H1 (cell line): ENCODE measurements at places on chromosomes 4 and X.
A peak's percentile ranks its signal among the peaks of the same experiment; 100 is the strongest.

DNA sequence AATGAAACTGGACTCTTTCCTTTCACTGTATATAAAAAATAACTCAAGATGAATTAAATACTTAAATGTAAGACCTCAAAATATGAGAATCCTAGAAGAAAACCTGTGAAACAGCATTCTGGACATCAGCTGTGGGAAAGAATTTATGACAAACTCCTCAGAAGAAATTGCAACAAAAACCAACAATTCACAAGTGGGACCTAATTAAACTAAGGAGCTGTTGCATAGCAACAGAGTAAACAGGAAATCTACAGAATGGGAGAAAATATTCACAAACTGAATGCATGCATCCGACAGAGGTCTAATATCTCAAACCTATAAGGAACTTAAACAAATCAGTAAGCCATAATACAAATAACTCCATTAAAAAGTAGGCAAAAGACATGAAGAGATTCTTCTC is 851.7 kb upstream of the PCDH10 start:
- no peak for DNase-seq

GRCh38 chr4:124173912-124174311 is 538.6 kb downstream of the ANKRD50 start:
- no peak for DNase-seq

DNA sequence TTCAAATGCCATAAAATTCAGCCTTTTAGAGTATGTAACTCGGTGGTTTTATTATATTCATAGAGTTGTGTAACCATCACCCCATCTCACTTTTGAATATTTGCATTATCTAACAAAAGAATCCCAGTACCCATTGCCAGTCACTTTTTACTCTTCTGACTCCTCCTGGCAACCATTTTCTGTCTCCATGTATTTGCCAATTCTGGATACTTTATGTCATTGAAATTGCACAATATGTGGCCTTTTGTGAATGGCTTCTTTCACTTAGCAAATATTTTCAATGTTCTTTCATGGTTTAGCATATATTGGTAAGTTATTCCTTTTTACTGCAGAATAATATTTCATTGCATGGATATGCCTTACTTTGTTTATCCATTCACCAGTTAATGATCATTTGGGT is 79.9 kb downstream of the SLIT2 start:
- DNase-seq = no peak

GRCh38 chr4:100517864-100518341 is at the start of gene EMCN:
Gene EMCN, minus strand, starts transcription at chr4:100518022. Its CDS starts 108 bp downstream, at chr4:100517914.
- no peak for DNase-seq

DNA sequence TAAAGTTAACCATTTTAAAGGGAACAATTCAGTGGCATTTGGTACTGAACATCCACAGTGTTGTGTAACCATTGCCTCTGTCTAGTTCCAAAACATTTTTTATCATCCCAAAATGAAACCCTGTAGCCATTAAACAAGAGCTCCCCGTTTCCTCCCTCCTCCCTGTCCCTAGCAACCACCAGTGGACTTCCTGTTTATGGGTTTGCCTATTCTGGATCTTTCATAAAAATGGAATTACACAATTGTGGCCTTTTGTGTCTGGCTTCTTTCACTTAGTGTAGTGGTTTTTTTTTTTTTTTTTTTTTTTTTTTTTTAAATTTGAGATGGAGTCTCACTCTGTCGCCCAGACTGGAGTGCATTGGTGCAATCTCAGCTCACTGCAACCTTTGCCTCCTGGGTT is 11.6 kb downstream of the RBMX2 start:
- no peak for DNase-seq

GRCh38 chrX:18146954-18147353 is 73.7 kb downstream of the BEND2 start:
- peak; percentile 47 for DNase-seq

DNA sequence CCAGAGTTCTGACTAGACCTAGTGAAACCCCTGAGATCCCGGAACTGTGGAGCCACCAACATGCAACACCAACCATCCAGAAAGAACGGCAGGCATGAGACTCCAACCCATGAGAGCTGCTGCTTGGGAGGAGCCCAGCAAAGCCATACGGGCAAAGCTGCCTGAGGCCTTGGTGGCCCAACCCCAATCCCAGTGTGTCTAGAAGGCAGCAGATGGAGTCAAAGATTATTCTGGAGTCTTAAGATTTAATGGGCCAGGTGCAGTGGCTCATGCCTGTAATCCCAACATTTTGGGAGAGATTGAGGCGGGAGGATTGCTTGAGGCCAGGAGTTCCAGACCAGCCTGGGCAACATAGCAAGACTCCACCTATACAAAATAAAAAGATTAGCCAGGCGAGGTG is 49.2 kb upstream of the PDK3 start:
- DNase-seq = no peak

GRCh38 chr4:10083331-10083771 is 33.2 kb downstream of the WDR1 start:
- DNase-seq = no peak

- DNase-seq = no peak
Observed at GRCh38 chrX:153513265-153513664, 4.2 kb upstream of the ATP2B3 start.

DNA sequence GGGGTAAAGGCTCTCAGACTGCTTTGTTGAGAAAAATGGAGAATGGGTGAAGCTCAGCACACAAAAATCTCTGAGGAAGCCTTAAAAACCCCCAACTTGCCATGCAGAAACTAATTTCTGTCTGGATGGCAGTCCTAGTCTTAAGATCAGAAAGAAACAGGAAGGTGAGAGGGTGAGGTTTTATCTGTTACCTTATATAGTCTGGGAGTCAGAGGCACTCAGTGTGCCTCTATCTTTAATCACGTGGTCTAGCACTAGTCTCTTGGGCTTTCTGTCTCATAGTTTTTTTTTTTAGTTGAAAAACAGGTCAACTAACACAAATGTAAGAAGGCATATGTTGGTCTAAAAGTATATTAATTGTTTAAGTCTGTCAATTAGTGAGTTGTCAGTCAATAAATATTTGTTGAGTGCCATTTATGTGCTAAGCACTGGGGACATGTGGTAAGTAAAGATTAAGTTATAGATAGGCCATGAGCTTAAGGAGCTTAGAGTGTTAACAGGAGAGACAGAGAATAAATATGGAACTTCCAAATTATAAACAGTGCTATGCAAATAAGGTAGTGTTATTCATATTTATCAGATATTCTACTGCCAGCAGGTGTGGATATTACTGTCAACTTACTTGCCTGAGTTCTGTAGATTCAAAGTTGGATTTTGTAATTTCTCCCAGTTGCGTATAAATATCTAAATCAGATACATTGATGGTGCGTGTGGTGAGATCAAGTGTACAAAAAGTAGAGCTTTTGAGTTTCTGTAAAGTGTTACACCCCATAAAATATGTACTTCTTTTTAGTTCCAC is 7.0 kb downstream of the CYBB start:
- DNase-seq = no peak

DNA sequence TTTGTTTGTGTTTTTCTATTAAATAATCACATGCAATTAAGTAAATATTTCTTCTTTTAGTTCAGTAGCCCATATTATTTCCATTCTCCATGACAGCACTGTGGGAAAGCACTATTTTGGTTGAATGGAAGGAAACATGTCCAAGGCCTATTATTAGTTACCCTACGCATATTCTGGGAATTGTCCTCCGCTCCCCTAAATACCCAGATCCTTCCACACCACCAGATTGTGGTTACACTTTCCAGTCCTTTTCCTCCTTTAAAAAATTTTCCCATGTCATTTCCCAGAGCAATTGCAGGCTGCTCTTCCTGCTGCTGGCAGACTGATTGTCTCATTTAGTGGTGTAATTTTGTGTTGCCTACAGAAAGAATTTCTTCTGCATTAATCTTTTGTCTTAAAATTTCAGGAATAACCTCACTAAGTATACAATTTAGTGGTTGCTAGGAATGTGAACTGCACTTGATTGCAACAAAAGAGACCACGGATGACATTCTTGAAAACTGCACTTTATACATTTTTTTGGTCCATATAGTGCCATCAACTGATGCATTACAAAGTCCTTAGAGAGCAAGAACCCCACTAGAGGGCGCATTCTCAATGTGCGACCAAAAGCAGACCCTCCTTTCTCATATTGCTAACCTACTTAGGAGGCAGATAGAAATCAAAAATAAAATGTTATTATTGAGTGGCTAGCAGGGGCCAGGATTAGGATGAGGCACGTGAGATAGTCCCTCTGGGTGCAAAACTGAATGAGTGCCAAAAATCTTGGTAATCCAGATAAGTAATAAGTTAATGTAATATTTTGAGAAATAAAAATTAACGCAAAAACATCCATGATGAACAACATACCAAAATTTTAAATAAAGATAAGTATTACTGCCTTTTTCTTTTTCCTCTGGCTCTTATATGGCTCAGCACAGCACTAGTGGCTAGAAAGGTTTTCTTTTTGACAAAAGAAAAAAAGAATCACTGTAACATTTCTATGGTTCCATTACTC is 98.8 kb upstream of the IQCM start:
- DNase-seq = no peak

DNA sequence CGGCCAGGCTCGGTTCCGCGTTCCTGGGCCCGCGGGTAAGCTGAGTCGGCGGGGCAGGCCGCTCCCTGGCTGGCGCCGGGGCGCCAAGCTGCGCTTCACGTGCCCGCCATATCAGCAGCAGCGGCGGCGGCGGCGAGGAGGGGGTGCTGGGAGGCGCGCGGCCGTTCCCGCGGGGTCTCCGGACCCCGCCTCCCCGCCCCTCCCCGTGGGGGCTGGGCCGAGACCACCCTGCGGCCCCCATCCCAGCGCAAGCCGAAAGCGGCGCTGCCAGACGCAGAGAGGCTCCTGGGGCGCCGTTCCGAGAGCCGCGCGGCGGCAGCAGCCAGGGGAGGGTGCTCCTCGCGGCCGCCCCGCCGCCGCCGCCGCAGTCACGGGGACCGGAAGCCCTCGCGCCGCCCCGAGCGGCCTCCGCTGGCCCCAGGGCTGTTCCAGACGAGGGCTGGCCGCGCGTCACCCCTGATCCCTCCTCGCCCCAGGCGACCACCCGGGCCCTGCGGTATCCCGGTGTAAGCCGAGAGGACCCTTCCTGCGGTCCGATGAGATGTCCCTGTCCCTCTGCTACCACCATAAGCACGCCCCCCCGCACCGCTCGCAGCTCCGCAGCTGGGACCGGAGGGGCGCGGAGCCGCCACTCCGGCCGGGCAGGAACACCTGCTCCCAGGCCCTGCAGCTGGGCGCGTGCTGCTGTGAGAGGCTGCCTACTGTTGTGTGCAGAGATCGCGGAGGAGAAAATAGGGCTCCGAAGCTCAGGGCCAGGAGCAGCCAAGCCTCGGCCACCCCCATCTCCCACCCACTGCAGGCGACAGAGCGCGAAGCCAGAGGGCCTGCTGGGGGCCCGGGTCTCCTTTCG is 7.5 kb upstream of the BCOR start:
- peak; percentile 52 for DNase-seq

DNA sequence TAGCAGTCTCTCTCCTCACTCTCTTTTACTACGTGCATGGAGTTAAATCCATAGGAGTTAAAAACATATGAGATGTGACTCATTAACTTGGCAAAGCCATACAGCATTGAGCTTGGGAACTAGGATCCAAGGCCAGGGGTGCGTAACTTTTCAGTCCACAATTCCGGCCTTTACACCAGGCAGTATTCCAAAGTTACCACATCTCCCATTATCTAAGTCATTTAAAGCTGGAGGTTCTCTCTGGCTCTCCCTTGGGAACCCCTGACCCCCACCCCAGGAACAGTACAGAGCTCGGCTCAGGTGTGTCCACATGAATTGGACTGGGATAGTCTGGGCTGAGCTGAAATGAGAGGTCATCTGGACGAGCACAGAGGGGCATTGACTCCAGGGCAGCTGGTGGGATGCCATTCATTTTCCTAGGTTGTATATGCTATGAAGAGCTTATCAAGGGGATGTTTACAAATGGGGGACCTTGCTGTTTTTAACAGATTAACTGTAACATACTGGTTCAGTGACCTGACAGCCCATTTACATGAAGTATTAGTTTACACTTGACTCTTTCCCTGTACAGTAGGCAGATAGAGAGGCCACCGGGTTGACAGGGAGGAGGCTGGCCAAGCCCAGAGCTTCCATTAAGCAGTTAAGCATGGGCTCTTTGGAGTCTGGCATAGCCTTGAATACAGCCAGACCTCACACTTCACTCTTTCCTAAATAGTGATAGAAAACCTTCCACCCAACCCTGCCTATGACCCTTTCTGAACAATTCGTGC is 128.8 kb downstream of the RAB28 start:
- DNase-seq = no peak

DNA sequence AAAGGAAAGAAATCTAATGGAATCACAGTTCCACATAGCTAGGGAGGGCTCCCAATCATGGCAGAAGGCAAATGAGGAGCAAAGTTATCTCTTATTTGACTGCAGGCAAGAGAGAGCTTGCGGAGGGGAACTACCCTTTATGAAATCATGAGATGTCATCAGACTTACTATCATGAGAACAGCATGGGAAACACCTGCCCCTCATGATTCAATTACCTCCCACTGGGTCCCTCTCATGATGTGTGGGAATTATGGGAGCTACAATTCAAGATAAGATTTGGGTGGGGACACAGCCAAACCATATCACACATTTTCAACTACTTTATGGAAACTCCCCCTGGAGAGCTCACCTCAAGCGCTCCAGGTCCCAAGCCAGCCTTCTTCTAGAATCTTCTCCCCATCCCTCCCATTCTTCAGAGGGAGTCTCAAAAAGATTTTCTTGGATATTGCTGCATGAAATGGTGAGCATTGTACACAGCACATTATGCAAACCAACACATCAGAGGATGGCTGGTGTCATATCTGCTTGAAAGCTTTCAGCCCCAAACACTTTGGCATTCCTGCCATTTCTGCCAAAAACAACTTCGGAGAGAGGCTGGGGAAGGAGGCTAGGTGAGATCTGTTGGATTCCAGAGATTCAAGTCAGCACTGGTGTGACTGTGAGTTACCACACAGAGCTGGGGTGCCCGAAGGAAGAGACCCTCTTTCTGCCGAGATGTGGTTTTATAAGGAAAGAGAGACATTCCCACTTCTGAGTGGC is 6.9 kb downstream of the FGFBP1 start:
- no peak for DNase-seq

DNA sequence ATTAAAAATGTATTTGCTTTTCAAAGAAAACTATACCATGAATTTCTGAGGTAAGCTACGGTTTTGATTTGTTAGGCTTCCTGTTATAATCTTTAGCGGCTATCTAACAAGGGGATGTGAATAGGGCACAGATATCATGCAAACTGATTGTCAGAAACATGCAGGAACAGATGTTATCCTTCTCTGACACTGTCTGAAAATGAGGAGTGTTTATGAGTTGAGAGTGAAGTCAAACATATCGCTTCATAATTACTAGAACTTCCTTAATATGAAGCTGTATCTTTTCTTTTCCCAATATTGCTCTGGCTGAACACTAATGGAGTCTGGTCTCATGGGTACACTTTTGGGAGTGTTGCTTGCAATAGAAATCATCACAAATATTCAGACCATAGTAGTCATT is 16.3 kb upstream of the SULT1B1 start:
- DNase-seq = no peak

DNA sequence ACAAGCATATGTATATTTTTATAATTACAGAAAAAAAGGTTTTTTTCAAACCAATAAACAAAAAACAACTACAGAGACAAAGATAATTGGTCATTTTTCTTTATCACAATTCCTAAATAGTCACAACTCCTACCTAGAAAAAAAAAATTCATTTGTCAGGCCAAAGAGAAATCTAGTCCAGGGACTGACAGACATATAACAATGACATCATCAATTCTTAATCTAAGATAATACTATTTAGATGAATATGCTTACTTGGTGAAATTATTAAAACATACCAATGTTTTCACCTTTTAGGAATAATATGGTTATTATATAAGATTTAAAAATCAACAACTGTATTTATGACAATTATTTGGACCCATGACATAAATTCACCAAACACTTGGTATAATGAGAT is 48.4 kb downstream of the CHM start:
- DNase-seq = no peak

GRCh38 chrX:12701628-12702027 is 89.6 kb upstream of the PRPS2 start:
- DNase-seq = peak; percentile 9
